Cardiac fibroblast (primary cell): ENCODE measurements at places on chromosomes 5 and 9.
A peak's percentile ranks its signal among the peaks of the same experiment; 100 is the strongest.

- no peak for DNase-seq
These were observed 46.3 kb downstream of the SMIM15 start for GRCh38 chr5:61115968-61116367.

DNA sequence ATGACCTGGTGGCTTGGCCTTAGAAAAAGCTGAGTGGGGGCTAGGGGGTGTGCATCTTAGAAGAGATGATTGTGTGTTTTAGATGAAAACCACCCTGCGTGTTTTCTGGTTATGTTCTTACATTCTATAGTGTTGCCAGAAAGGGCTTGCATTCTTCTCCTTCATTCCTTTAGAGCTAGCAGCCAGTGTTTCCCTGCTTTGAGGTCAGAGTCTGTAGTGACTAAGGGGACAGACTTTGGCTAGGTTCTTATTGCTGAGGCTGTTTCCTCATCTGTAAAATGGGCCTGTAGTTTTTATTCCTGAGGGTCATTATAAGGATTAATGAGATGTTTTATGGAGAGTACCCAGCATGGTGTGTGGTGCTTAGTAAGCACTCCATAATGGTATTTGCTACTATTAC lies 6.4 kb downstream of the MAST4 start:
- no peak for DNase-seq

- DNase-seq = peak; percentile 54
These were observed 92.4 kb downstream of the GNAQ start for GRCh38 chr9:77939149-77939668.

GRCh38 chr9:124260769-124261603 lies 3.2 kb downstream of the NEK6 start:
- peak; percentile 86 for DNase-seq

GRCh38 chr5:158303275-158303674 lies 444.3 kb upstream of the CLINT1 start:
- no peak for DNase-seq

- DNase-seq = peak; percentile 65
These were observed 21.0 kb downstream of the F2RL2 start for GRCh38 chr5:76602094-76602726.
